Mesothelial cell of epicardium (in vitro differentiated cells): ENCODE measurements at places on chromosomes 16 and 17. TPM values are rescaled to one million over a fixed set of nuclear protein-coding genes. Genes with fewer than 3 reads are reported as not detected.

The SLC12A3 gene
- total RNA-seq: not detected in 3 replicates

The CTRB1 gene
- total RNA-seq: not detected in 3 replicates

The KRTAP17-1 gene
- not detected in 3 replicates for total RNA-seq

The KRTAP3-1 gene
- total RNA-seq: 0.41 to 1.3 TPM (median 0.95 TPM) in 3 replicates

The SLC9A5 gene
- 2.9 to 3.5 TPM (median 3.3 TPM) in 3 replicates for total RNA-seq

The ASGR2 gene
- total RNA-seq: not detected in 3 replicates

The IRX3 gene
- 40.3 to 45.8 TPM (median 45.2 TPM) in 3 replicates for total RNA-seq

The SPATA22 gene
- total RNA-seq: not detected in 3 replicates

- peaks cover 13% of the 10 kb centered on the region for H3K4me1 ChIP-seq
- DNase-seq: no peak
- H3K36me3 ChIP-seq: no peaks in the 10 kb centered on the region
- no peak overlapping the region for H3K27ac ChIP-seq
- H3K4me3 ChIP-seq: no peak overlapping the region
- H3K27me3 ChIP-seq: peaks cover 10% of the 10 kb centered on the region
Measured at GRCh38 chr17:40718930-40719329, 15.4 kb upstream of the KRT24 start.

DNA sequence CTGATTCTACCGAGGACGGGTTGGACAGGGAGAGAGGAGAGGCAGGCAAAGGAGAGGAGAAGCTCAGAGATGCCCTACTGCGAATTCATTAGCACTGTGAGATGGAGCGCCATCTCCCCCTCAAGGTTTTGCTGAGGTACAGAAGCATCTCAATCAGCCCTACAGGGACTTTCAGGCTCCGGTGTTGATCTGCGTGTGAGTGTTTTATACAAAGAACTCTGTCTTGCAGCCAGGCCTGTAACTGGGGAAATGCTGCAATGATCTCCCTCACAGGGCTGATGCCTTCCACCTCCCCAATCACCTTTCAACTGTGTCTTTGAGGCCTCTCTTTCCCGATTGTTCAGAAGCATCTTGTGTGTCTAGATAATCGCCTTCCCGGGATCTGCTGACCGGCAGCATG, 74.8 kb downstream of the IRX6 start:
- no peak overlapping the region for H3K4me3 ChIP-seq
- H3K27ac ChIP-seq: no peak overlapping the region
- peaks cover 57% of the 10 kb centered on the region for H3K27me3 ChIP-seq
- no peak for DNase-seq

- peaks cover 16% of the 10 kb centered on the region for H3K36me3 ChIP-seq
- H3K27ac ChIP-seq: no peak overlapping the region
- H3K4me1 ChIP-seq: peaks cover 32% of the 10 kb centered on the region
- DNase-seq: no peak
Measured at GRCh38 chr17:78705071-78705470, 77.0 kb downstream of the CYTH1 start.
